ENCODE measurements at places on chromosomes 16 and 17.

- H3K4me1 ChIP-seq, result peaks cover 16% of the 10 kb centered on the region
- H3K27me3 ChIP-seq, result peaks cover 28% of the 10 kb centered on the region
- H3K36me3 ChIP-seq, result peaks cover 12% of the 10 kb centered on the region
- DNase-seq, result no peak
Measured at GRCh38 chr16:68364561-68364998, 53.8 kb downstream of the PRMT7 start.

- H3K36me3 ChIP-seq, result no peaks in the 10 kb centered on the region
- no peaks in the 10 kb centered on the region for H3K27me3 ChIP-seq
Measured at GRCh38 chr17:7982666-7983065, 19.7 kb upstream of the GUCY2D start.

DNA sequence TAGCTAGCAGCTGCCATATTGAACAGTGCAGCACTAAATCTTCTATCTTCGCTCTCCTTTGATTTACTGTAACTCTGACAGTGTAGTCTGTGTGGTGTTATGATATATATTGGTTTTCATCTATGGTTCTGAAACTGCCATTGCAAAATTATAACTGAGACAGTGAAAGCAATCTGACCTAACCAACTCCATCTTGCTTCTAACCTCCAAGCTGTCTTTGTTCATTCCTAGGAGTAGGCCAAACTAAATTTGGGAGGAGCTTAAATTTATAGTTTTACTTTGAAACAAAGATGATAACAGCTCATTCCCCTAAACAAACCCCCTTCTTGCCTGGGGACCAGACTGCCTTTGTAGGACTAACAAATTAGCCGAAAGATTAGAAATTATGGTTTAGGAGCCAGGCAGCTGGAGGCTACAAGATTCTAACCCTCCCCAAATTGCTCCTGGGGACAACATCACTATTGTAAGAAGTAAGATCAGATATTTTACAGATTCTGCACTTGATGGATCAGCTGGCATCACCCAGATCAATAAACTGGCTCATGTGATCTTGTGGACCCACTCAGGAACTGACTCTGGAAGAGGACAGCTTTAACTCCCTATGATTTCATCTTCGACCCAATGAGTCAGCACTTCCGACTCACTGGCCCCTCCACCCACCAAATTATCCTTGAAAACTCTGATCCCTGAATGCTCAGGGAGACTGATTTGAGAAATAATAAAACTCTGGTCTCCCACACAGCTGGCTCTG is 47.0 kb upstream of the FBXO47 start:
- peak; percentile 80 for DNase-seq
- H3K27me3 ChIP-seq, result no peaks in the 10 kb centered on the region
- H3K36me3 ChIP-seq, result no peaks in the 10 kb centered on the region
- peaks cover 5% of the 10 kb centered on the region for H3K4me1 ChIP-seq

DNA sequence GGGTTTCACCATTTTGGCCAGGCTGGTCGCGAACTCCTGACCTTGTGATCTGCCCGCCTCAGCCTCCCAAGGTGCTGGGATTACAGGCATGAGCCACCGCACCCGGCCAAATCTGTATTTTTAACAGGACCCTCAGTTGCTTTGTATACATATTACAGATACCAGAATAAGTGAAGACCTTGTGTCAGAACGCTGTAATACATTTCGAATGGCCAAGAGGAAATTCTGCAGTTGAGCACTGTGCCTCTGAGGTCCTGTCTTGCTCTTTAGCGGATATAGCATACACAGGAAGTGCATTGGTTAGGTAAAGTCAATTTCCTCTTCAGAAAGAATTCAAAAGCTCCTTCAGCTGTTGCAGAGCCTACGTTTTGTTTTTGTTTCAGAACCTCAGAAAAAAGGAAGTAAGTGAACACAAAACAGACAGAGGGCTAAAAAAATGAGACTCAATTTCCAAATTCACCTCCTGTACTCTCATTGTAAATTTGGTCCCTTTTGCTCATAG is 15.7 kb downstream of the CRLF3 start:
- no peak overlapping the region for H3K27ac ChIP-seq
- no peaks in the 10 kb centered on the region for H3K27me3 ChIP-seq
- peaks cover 2% of the 10 kb centered on the region for H3K4me1 ChIP-seq

GRCh38 chr17:79057737-79058385 is 16.8 kb upstream of the ENGASE start:
- DNase-seq, result no peak
- no peaks in the 10 kb centered on the region for H3K27me3 ChIP-seq
- H3K4me3 ChIP-seq, result no peak overlapping the region
- H3K36me3 ChIP-seq, result no peaks in the 10 kb centered on the region
- H3K4me1 ChIP-seq, result peaks cover 4% of the 10 kb centered on the region

DNA sequence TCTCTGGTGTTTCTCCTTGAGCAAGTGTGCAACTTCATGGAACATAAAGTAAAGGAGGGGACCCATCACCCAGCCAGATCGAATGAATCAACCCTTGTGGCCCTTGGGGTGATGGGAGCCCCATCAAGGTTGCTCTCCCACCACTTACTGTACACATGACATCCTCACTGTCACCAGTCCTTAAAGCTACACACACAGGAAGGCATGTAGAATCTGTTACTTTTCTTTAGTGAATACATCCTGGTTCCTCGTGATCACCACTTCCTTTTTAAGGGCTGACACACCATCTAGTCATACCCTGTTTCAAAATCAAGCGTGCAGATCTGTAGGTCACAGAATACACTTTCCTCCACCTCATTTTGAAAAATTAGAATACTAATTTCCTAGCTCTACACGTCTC is 22.6 kb upstream of the MPHOSPH6 start:
- no peaks in the 10 kb centered on the region for H3K27me3 ChIP-seq
- DNase-seq, result peak; percentile 77
- no peak overlapping the region for H3K4me3 ChIP-seq
- no peak overlapping the region for H3K27ac ChIP-seq

DNA sequence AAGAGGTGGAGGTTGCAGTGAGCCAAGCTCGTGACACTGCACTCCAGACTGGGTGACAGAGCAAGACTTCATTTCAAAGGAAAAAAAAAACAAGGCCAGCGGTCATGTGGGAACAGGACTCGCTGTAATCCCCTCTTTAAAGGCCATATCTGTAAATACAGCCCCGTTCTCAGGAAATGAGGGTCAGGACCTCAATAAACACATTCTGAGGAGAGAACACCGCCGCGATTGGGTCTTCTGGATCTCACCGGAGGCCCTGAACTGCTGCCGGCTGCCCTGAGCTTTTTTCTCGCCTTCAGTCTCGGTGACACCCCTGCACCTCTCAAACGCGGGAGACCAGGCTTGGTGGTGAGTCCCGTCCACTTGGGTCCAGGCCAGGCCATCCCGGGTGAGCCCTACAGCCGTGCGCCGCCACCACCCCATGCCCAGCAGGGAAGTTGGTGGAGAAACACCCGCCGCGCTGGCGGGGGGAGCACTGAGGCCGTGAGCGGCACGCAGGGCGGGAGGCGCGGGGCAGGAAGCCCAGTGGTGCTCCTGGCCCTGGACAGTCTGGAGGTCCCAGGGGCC is 28.4 kb downstream of the SLC25A10 start:
- no peak overlapping the region for H3K4me3 ChIP-seq
- peaks cover 10% of the 10 kb centered on the region for H3K27me3 ChIP-seq
- H3K27ac ChIP-seq, result no peak overlapping the region

GRCh38 chr16:90050969-90051368 is 26.2 kb downstream of the PRDM7 start:
- DNase-seq, result no peak
- H3K27me3 ChIP-seq, result peaks cover 7% of the 10 kb centered on the region
- no peak overlapping the region for H3K4me3 ChIP-seq
- no peak overlapping the region for H3K27ac ChIP-seq
- peaks cover 11% of the 10 kb centered on the region for H3K4me1 ChIP-seq

- H3K27me3 ChIP-seq, result no peaks in the 10 kb centered on the region
- no peak overlapping the region for H3K4me3 ChIP-seq
- peaks cover 72% of the 10 kb centered on the region for H3K36me3 ChIP-seq
- no peaks in the 10 kb centered on the region for H3K4me1 ChIP-seq
- no peak overlapping the region for H3K27ac ChIP-seq
Measured at GRCh38 chr17:63681530-63681929, 18.4 kb downstream of the LIMD2 start.

- H3K4me1 ChIP-seq, result peaks cover 2% of the 10 kb centered on the region
- peaks cover 38% of the 10 kb centered on the region for H3K36me3 ChIP-seq
- H3K27me3 ChIP-seq, result no peaks in the 10 kb centered on the region
Measured at GRCh38 chr16:53608094-53608493, 95.6 kb downstream of the RPGRIP1L start.

DNA sequence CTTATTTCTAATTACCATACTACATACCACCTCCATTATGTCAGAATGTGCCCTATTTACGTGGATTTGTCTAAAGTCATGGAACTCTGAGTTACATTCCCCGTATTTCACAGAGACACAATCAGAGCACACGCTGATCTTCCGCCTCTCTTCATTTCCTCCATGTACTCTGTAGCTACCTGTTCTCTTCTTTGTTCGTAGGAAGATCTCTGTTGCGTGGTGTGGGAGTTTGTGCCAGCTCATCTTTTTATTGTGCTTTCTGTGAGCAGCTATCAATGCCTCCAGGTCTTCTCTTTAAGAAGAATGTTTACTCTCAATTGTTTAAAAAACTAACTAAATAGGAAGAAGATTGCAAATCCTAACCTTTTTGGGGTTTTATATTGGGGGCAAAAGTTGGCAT is 26.9 kb downstream of the NLRC5 start:
- no peak for DNase-seq
- H3K4me1 ChIP-seq, result no peaks in the 10 kb centered on the region
- H3K27ac ChIP-seq, result no peak overlapping the region
- H3K27me3 ChIP-seq, result no peaks in the 10 kb centered on the region
- H3K4me3 ChIP-seq, result no peak overlapping the region

- peak; percentile 98 for DNase-seq
- peaks cover 10% of the 10 kb centered on the region for H3K4me1 ChIP-seq
- H3K27me3 ChIP-seq, result no peaks in the 10 kb centered on the region
Measured at GRCh38 chr17:68909066-68909465, 46.1 kb downstream of the ABCA8 start.

DNA sequence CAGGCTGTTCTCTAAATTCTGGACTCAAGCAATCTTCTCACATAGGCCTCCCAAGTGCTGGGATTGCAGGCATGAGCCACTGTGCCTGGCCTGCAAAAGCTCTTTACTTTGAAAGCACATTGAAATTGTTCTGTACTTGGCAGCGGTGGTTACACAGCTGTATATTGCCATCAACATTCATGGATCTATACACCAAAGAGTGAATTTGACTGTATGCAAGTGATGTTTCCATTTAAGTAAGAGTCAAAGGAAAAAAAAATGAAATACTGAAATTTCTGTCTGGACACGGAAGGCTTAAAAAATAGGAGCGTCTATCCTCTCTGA is 450.6 kb upstream of the PSMD7 start:
- no peak overlapping the region for H3K27ac ChIP-seq
- H3K36me3 ChIP-seq, result no peaks in the 10 kb centered on the region
- H3K4me3 ChIP-seq, result no peak overlapping the region
- DNase-seq, result no peak

DNA sequence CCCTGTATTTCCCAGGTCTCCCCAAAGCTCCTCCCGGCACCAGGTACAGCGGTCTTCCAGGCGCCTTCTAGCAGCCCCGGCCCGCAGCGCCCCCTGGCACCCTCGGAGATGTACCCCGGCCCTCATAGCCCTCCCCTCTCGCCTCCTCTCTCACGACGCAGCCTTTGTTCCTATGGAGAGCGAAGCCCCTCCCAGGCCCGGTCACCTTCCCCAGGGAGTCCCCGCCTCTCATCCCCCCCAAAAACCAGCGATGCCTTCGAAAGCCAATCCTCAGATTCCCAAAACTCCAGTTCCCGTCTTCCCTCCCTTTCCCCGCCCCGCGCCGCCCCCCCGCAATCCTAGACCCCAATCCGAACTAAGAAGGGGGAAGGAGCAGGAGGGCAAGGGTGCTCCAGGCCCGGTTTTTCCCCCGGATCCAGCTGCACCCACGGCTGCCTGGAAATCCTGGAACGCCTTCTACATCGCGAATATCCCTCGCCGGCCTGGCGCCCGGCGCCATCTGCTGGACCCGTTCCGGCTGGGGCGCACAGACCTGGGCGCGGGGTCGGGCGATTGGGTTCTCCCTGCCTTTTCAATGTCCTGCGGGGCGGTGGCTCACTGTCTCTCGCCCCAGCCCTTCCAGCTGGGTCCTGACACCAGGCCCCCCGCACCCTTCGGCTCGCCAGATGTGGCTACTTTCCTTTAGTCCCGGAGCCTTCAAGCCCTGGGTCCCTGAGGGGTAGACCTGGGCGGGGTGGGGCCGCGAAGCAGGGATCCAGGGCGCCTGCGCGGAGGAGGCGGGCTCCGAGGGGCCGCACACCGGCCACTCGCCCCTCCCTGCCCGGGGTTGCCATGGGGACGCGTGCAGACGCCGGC is at the start of gene DNAH2:
TSS of gene DNAH2 (plus strand) at position 844 of the 855 bp plus-strand sequence. CDS start 1,991 bp downstream, outside the sequence.
- peaks cover 13% of the 10 kb centered on the region for H3K4me1 ChIP-seq
- DNase-seq, result peak; percentile 92
- H3K27ac ChIP-seq, result peak within 1 kb of the TSS; percentile 39

GRCh38 chr16:21083729-21084268 is 66.8 kb downstream of the DNAH3 start:
- H3K27me3 ChIP-seq, result no peaks in the 10 kb centered on the region
- H3K4me1 ChIP-seq, result no peaks in the 10 kb centered on the region
- DNase-seq, result peak; percentile 55
- H3K4me3 ChIP-seq, result no peak overlapping the region
- H3K36me3 ChIP-seq, result no peaks in the 10 kb centered on the region

DNA sequence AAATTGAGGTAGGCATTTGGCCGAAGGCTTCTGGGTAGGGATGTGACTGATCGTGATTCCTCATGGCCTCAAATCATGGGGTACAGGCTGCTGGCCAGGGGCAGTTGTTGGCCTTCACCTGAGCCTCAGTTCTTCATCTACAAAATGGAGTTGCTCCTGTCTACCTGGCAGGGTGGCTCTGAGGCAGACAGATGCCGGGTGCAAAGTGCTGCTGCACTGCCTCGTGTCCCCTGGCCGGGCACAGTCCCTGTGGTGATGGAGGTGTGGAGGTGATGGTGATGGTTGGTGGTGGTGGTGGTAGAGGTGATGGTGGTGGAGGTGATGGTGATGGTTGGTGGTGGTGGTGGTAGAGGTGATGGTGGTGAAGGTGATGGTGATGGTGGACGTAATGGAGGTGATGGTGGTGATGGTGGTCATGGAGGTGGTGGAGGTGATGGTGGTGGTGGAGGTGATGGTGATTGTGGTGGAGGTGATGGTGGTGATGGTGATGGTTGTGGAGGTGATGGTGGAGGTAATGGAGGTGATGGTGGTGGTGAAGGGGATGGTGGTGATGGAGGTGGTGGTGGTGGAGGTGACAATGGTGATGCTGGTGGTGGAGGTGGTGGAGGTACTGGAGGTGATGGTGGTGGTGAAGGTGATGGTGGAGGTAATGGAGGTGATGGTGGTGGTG is 52.6 kb downstream of the RNF213 start:
- H3K4me3 ChIP-seq, result no peak overlapping the region
- peaks cover 2% of the 10 kb centered on the region for H3K4me1 ChIP-seq
- H3K27me3 ChIP-seq, result no peaks in the 10 kb centered on the region

DNA sequence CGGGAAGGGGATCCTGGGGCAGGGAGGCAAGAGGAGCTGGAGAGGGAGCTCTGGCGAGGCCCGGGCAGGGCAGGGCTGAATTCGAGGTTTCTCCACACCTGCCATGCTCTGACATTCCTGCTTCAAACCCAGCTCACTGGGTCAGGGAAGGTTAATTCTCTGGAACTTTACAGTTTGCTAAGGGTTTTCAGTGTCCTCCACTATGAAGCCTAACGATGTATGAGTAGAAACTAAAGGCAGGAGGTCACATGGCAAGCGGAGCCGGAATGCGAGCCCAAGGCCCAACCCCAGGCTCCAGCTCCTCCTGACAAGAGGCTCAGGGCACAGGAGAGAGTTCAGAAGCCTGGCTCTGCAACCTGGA is 29.2 kb downstream of the DCAKD start:
- H3K4me1 ChIP-seq, result peaks cover 32% of the 10 kb centered on the region
- no peaks in the 10 kb centered on the region for H3K27me3 ChIP-seq
- peaks cover 21% of the 10 kb centered on the region for H3K36me3 ChIP-seq
- no peak overlapping the region for H3K27ac ChIP-seq
- DNase-seq, result no peak

- H3K4me1 ChIP-seq, result peaks cover 18% of the 10 kb centered on the region
- H3K27ac ChIP-seq, result peak overlapping the region; percentile 31
- peak; percentile 77 for DNase-seq
- no peaks in the 10 kb centered on the region for H3K36me3 ChIP-seq
Measured at GRCh38 chr16:11297492-11298142, 16.5 kb upstream of the PRM1 start.
